ENCODE measurements at places on chromosomes 2 and 18. TPM values are rescaled to one million over a fixed set of nuclear protein-coding genes. Genes with fewer than 3 reads are reported as not detected.
A peak's percentile ranks its signal among the peaks of the same experiment; 100 is the strongest.

The IL1R1 gene
- total RNA-seq: 2.4 TPM

The SPR gene
- 10.9 TPM for total RNA-seq

The REG3A gene
- total RNA-seq: not detected

The CNDP1 gene
- not detected for total RNA-seq

DNA sequence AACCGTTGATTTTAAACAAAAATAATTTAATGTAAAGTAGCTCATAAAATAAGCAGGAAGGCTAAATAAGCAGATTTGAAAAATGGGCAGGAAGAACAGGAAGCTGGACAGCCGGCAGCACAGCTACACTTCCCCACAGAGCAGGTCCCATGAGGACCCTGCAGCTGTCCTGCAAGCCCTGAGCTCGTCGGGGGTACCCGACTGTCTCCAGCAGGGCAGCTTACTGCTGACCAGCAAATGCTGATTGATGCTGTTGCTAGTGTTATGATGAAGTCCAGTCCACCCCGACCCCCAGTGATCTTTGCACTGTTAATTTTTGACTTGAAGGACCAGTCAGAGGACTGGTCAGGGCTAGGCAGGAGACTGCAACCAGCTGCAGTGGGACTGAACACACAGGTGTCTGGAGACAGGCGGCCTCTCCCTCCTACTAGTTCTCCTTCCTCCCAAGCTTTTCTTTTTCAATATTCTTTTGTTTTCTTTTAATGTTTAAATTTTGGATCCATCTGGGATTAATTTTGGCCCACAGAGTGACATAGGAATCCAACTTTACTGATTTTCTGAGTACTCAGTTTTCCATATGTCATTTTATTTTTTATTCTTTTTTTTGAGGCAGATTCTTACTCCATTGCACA is 27.7 kb downstream of the POLE4 start:
- H3K27me3 ChIP-seq: no peaks in the 10 kb centered on the region
- H3K27ac ChIP-seq: no peak overlapping the region
- no peak for DNase-seq
- H3K4me3 ChIP-seq: no peak overlapping the region

DNA sequence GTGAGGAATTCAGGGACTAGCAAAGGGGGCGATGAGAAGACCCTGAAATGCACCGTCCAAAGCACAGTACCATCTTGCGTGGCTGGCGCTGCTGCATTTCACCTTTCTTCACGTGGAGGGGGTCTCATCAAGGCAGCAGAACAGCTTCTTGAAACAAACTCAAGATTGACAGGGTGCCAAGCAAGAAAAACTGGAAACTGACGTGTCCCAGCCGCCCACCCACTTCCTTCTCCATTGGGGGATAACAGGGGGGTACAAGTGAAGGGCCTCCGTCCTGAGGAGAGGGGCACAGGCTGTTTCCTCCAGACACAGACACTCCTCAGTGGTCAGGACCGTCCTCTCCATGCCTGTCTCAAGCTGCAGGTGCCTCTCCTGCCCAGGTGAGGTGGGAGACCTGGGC is 32.5 kb downstream of the HDAC4 start:
- H3K27me3 ChIP-seq: no peaks in the 10 kb centered on the region
- peaks cover 12% of the 10 kb centered on the region for H3K36me3 ChIP-seq
- no peak overlapping the region for H3K27ac ChIP-seq
- no peak for DNase-seq
- H3K4me1 ChIP-seq: peaks cover 40% of the 10 kb centered on the region

- H3K27ac ChIP-seq: no peak overlapping the region
- H3K27me3 ChIP-seq: no peaks in the 10 kb centered on the region
- peaks cover 17% of the 10 kb centered on the region for H3K4me1 ChIP-seq
- H3K4me3 ChIP-seq: no peak overlapping the region
- DNase-seq: no peak
These were observed 472.6 kb downstream of the DLGAP1 start for GRCh38 chr18:3982541-3982940.

DNA sequence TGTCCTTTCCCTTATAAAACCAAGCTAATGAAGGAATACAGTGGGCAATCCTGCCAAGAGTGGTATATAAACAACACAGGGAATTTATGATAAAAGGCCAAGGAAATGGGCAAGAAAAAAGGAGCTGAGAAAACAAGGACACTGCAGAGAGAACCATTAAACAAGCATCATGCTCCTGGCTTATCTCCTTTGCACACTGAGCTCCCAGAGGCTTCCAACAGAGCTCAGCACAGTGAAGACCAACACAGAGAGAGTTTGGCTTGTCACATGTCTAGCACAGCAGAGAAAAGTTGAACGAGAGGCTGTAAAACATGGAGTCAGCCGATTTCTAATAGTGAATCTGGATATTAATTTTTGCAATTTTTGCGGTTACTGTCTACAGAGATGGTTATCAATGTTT is 68.0 kb upstream of the KLF7 start:
- no peak for DNase-seq
- peaks cover 33% of the 10 kb centered on the region for H3K4me1 ChIP-seq
- H3K27me3 ChIP-seq: peaks cover under 1% of the 10 kb centered on the region
- peaks cover 11% of the 10 kb centered on the region for H3K36me3 ChIP-seq

- no peak for DNase-seq
- H3K27me3 ChIP-seq: no peaks in the 10 kb centered on the region
- H3K36me3 ChIP-seq: peaks cover 49% of the 10 kb centered on the region
- peaks cover 85% of the 10 kb centered on the region for H3K4me1 ChIP-seq
These were observed 82.8 kb downstream of the NCK2 start for GRCh38 chr2:105827351-105828096.

- no peaks in the 10 kb centered on the region for H3K4me1 ChIP-seq
- DNase-seq: no peak
- H3K36me3 ChIP-seq: no peaks in the 10 kb centered on the region
- H3K27ac ChIP-seq: no peak overlapping the region
These were observed 23.6 kb downstream of the FAM171B start for GRCh38 chr2:186717320-186718007.

- H3K4me1 ChIP-seq: no peaks in the 10 kb centered on the region
- no peak overlapping the region for H3K4me3 ChIP-seq
These were observed 1297.1 kb downstream of the DPP10 start for GRCh38 chr2:115739574-115739973.

The LCLAT1 gene
- total RNA-seq: 46.2 TPM

DNA sequence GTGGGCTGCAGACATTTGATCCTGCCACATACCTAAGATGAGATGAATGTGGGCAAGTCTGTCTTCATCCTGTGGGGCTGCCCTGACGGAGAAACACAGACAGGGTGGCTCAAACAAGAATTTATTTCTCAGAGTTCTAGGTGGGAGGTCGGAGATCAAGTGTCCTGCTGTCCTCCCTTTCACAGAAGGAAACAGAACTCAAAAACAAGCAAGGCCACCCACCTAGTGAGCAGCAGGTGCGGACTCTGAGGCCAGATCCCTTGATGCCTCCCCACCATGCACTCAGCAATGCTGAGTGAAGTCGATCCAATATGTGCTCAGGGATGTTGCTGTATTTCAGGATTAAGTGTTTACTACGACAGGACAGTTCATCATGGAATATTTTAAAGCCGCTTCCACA is 63.0 kb upstream of the SNTG2 start:
- H3K4me3 ChIP-seq: no peak overlapping the region
- H3K4me1 ChIP-seq: no peaks in the 10 kb centered on the region
- no peak overlapping the region for H3K27ac ChIP-seq
- no peak for DNase-seq
- H3K36me3 ChIP-seq: no peaks in the 10 kb centered on the region

DNA sequence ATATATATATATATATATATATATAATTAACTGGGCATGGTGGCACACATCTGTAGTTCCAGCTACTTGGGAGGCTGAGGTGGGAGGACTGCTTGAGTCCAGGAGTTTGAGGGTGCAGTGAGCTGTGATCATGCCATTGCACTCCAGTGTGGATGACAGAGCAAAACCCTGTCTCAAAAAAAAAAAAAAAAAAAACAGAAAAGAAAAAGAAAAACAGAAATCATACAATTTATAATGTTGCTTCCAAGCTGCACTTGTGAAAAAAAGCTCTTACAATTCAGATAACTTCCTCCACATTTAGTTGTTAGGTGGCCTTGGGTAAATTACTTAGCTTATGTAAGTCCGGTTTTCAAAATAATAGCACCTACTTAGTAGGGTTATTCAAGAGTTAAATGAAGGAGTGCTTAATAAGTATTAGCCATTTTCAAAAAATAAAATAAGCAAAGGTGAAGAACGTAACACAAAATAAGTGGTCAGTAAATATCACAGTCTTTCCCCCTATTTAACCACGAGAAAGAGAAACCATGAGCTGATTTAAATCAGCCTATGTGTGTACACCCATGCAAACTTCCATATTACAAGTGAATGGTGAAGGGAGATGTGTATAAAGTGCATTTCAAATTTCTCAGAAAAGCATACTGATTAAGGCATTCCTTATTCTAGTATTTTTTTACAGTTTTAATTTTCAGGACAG is 2.3 kb downstream of the WIPF1 start:
- H3K4me1 ChIP-seq: peaks cover 59% of the 10 kb centered on the region
- H3K27ac ChIP-seq: peak overlapping the region; percentile 94
- H3K36me3 ChIP-seq: peaks cover 53% of the 10 kb centered on the region
- H3K4me3 ChIP-seq: peak overlapping the region; percentile 89

The EDAR gene
- total RNA-seq: 2.3 TPM

GRCh38 chr2:80255918-80256781 is 48.4 kb downstream of the LRRTM1 start:
- H3K4me1 ChIP-seq: no peaks in the 10 kb centered on the region
- no peaks in the 10 kb centered on the region for H3K36me3 ChIP-seq

DNA sequence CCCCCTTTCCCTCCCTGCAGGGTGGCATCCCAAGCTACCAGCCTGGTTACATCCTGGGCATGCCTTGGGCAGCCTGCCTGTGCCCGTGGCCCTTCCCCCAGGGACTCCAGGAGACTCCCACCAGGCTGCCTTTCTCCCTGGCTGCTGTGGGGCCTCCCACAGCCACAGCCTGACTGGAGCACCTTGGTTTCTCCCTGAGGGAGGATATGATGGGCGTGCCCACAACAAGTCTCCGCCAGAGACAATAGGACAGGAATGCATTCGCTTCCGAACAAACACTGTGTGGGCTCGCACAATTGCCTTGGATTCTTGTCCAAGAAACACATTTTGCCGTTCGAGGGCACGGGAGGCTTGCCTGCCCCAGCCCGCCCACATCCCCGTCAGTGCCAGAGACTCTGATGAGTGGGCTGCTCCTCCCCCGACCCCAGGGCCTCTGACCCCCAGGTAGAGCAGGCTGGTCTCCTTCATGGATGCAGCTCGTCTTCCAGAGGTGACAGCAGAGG is 102.1 kb downstream of the SMAD7 start:
- peaks cover 33% of the 10 kb centered on the region for H3K4me1 ChIP-seq
- no peak overlapping the region for H3K4me3 ChIP-seq
- H3K27me3 ChIP-seq: peaks cover 4% of the 10 kb centered on the region
- DNase-seq: no peak

DNA sequence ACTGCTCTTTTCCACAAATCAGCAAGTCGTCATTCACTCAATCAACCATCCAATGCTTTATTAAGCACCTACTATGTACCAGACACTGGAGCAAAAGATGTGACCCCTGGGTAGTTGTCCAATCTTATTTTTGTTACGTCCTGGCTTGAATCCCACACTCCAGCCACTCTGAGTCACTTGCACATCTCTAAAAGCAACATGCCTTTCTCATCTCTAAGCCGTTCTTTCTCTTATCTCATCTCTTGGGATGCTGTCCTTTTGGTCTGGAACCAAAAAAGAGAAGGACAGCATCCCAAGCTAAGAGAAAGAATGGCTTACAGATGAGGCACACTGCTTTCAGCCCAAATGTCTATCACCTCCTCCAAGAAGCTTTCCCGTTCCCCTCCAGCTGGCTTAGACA is 58.8 kb downstream of the RNF152 start:
- DNase-seq: no peak
- no peaks in the 10 kb centered on the region for H3K36me3 ChIP-seq
- no peak overlapping the region for H3K4me3 ChIP-seq
- peaks cover 13% of the 10 kb centered on the region for H3K27me3 ChIP-seq

GRCh38 chr18:495017-495416 is 5.5 kb downstream of the COLEC12 start:
- H3K36me3 ChIP-seq: no peaks in the 10 kb centered on the region
- H3K4me3 ChIP-seq: no peak overlapping the region
- DNase-seq: no peak
- H3K27me3 ChIP-seq: peaks cover 20% of the 10 kb centered on the region
- H3K4me1 ChIP-seq: no peaks in the 10 kb centered on the region

GRCh38 chr18:46706968-46707367 is 49.9 kb downstream of the ST8SIA5 start:
- DNase-seq: no peak
- H3K4me3 ChIP-seq: no peak overlapping the region
- H3K27me3 ChIP-seq: peaks cover 5% of the 10 kb centered on the region
- no peaks in the 10 kb centered on the region for H3K4me1 ChIP-seq
- H3K27ac ChIP-seq: no peak overlapping the region
- H3K36me3 ChIP-seq: no peaks in the 10 kb centered on the region

DNA sequence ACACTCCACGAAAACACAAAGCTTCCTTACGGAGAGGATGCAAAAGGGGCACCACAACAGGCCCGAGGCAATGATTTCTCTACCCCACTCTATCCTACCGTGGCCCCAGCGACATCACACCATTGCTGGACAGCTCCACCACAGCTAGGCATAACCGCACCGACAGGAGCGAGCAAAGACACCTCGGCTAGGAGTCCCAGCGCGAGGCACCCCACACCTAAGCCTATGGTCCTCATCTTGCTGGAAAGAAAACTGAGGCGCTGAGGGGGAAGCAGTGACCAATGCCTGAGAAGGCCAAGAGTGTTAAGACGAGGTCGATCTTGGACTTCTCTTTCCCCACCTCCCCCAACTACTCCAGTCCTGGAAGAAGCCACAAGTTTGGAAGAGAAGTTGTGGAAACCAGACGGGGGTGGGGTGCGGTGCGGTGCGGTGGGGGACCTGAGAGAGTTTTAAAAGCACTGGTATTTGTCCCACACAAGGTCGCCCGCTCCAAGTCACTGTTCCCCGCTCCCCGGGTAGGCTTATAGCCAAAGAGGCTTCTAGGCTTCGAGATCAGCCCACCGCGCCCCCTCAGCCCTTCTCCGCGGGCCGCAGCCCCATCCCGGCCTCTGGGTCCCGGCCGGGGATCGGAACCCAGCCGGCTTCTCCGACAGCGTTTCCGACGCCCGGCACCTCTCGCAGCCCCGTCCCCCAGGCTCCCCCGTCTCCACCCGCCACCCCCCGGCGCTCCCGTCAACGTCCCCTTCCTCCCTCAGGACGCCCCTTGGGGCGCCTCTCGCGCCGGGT is 766 bp downstream of the PDE6D start:
- peak overlapping the region; percentile 93 for H3K4me3 ChIP-seq
- no peak for DNase-seq
- peaks cover 7% of the 10 kb centered on the region for H3K36me3 ChIP-seq
- H3K27me3 ChIP-seq: no peaks in the 10 kb centered on the region
- H3K27ac ChIP-seq: peak overlapping the region; percentile 59

The DNAH7 gene
- total RNA-seq: not detected

Data from activated T-helper 1 cell treated with anti-CD3 and anti-CD28 coated beads, Interleukin-12 subunit alpha, Interleukin-12 subunit beta, Interleukin-2, Interleukin-4 antibody, amounts not matched to agents 30 ng/mL and 10 ng/mL and 1 ng/mL, durations not matched to agents 14 hours and 24 hours and 36 hours (primary cell).